ENCODE measurements at places on chromosomes 5 and 9. TPM values are rescaled to one million over a fixed set of nuclear protein-coding genes. Genes with fewer than 3 reads are reported as not detected.

DNA sequence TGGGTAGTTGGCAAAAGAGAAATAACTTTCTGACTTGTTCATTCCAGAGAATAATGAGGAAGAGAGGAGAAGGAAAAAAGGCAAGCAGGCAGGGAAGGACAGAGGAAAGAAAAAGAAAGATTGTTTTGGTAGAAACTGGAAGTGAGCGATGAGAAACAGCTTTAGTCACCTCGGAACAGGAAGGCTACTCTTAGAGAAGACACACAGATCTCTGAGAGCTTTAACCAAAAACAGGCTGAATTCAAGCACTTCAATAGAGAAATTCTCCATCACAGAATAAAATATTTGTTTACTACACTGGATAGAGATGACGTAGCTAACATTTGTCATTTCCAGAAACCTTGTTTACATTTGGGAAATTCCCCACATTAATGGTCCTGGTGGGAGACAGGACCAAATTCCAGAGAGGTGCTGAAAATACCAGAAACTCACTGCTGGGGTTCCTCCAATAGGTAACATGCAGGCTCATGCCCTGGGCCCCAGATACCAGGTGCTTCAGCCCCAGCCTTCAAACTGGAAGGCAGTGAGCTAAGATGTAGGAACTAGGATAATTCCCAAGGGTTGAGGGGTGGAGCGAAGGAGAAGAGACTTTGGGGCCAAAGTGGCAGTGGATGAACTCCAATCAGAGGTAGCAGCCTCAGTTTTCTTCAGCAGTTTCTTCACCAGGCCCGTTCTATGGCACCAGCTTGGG, 227.7 kb upstream of the GRAMD2B start:
- no peak overlapping the region for H3K4me3 ChIP-seq
- H3K27me3 ChIP-seq: no peaks in the 10 kb centered on the region
- no peak for DNase-seq
- no peak overlapping the region for H3K27ac ChIP-seq

DNA sequence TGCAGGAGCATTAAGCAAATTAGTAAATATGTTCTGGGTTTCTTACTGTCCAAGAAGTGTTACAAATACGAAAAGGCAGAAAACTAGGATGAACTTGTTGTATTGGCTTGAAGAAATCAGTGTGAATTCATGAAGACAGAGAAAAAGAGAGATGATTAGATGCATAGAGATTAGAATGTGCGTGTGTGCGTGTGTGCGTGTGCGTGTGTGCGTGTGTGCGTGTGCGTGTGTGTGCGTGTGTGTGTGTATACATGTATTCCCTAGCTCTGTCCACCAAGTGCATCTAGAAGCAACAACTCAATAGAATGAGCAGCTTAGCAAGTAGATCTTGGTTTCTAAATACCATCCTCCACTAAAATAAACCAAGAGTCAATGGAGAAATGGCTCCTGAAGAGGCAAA, 41.5 kb downstream of the SMIM23 start:
- no peaks in the 10 kb centered on the region for H3K27me3 ChIP-seq
- DNase-seq: no peak
- no peaks in the 10 kb centered on the region for H3K36me3 ChIP-seq
- no peak overlapping the region for H3K27ac ChIP-seq

GRCh38 chr9:127968700-127969383, 11.9 kb downstream of the EEIG1 start:
- H3K36me3 ChIP-seq: no peaks in the 10 kb centered on the region
- H3K4me1 ChIP-seq: peaks cover 54% of the 10 kb centered on the region
- H3K27ac ChIP-seq: no peak overlapping the region

DNA sequence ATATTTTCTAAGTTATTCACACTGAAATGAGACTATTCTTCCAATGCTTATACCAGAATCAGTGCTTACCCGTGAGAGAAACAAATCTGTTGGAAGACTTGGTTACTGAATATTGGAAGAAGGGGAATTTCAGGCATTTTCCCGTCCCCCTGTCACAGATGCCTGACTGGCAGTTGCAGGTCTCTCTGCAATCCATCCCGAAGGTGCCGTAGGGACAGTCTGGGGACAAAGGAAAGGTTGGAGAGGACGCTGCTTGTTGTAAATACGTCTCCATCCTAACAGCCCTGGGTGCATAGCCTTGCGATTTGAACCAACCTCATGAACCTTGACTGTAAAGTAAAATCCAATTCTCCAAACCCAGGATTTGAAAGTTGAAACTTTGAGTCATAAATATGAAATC, 3.5 kb downstream of the ESM1 start:
- no peak for DNase-seq
- no peak overlapping the region for H3K4me3 ChIP-seq
- H3K27ac ChIP-seq: peak overlapping the region; percentile 40
- no peaks in the 10 kb centered on the region for H3K27me3 ChIP-seq
- no peaks in the 10 kb centered on the region for H3K36me3 ChIP-seq
- peaks cover 16% of the 10 kb centered on the region for H3K4me1 ChIP-seq

The KCNV2 gene
- total RNA-seq: not detected

The INSL6 gene
- total RNA-seq: not detected

- H3K36me3 ChIP-seq: peaks cover 5% of the 10 kb centered on the region
- no peak overlapping the region for H3K4me3 ChIP-seq
- no peak for DNase-seq
- H3K27me3 ChIP-seq: no peaks in the 10 kb centered on the region
- peaks cover 49% of the 10 kb centered on the region for H3K4me1 ChIP-seq
Observed at GRCh38 chr9:130593020-130593419, 13.6 kb downstream of the FUBP3 start.

- H3K27ac ChIP-seq: no peak overlapping the region
- no peaks in the 10 kb centered on the region for H3K27me3 ChIP-seq
- H3K4me1 ChIP-seq: no peaks in the 10 kb centered on the region
- H3K36me3 ChIP-seq: no peaks in the 10 kb centered on the region
- no peak overlapping the region for H3K4me3 ChIP-seq
Observed at GRCh38 chr9:137865581-137866145, 11.9 kb upstream of the CACNA1B start.
